ENCODE measurements at places on chromosomes 12 and 14.

DNA sequence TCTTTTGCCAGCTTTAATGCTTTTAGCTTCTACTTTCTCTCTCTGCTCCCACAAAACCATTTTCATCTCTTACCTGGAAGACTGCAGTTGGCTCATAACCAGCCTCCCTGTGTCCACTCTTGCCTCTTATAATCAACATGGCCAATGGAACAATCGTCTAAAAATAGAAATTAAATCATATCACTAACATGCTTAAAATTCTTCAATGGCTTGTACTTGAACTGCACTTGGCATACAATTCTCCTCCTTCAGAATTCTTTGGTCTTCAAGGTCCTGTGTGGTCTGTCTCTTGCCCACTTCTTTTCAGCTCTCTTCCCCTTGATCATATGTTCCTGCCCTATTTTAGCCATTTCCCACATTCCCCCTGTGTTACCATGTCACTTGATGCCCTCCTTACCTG is 342.2 kb downstream of the ATP23 start:
- DNase-seq = no peak

- peak; percentile 93 for DNase-seq
Observed at GRCh38 chr14:23829736-23830471, 123.7 kb upstream of the DHRS4 start.

DNA sequence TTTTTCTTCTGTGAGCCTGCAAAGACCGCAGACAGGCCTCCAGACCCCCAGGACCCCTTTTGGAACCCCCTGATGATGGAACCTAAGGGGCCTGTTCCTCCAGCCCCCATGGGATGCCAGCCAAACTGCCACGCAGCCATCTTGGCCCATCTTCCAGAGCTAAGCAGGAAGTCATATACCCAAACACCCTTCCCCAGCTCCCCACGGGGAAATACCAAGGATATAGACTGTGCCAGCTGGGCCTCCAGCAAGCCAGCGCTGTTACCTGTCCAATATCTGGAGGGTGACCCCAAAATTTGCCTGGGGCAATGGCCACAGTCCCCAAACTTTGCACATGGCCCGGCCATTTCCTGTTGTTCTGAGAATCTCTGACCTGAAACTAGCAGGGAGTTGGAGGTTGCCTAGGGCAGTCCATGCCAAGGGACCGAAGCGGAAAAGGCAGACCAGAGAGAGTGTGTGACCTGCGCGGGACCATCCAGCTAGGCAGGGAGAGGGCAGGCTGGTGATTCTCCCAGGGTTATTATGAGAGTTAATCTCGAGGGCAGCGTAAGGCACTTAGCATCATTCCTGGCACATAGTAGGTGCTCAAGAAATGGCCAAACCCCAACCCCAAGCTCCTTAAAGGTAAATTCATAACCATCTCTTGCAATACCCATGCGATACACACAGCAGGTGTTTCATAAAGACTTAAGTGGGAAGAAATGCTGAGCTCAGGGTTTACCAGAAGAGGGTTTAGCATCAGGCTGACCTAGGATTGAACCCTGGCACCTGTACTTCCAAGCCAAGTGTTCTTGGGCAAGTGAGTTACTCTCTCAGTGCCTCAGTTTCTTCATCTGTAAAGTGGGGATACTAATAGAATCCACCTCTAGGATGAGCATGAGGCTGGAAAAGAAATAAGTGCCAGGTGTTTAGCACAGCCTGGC is 2.6 kb upstream of the RASAL1 start:
- DNase-seq = no peak

DNA sequence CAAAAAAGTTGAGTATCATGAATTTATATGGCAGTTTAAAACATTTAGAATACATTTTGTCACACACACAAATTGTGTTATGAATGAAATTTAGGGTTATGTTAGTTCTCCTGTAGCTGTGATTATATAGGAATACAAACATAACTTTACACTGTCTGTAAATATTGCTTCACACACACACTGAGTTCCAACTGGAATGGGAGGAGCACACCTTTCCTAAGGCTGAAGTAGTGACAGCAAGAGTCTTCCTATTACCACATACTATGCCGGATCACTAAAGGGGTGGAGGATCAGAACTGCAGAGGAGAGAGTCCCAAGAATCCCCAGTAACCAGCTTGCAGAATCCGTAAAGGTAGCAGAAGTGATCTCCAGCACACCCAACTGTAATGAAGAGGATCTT is 63.7 kb downstream of the DNAI7 start:
- no peak for DNase-seq

GRCh38 chr14:81162941-81163340 is 57.8 kb downstream of the GTF2A1 start:
- DNase-seq = peak; percentile 23

GRCh38 chr14:22047115-22047514 is 373.5 kb upstream of the OR4E1 start:
- DNase-seq = no peak

DNA sequence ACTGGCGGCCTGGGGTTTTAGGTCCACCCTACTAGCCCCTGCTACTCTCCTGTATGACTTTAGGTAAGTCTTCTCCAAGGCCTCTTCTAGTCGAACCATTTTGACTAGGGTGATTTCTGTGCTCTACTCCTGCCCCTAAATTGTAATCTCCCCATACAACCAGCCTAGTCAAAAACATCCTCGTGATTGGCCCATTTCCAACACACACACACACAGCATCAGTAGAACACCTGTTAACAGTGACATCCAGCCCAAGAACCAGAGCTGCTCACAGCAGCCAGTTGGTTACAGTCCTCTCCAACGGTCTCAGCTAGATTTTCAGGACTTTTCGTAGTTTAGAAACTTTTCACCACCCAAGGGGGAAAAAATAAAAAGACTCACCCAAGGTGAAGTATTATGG is 30.9 kb downstream of the NT5DC3 start:
- no peak for DNase-seq

DNA sequence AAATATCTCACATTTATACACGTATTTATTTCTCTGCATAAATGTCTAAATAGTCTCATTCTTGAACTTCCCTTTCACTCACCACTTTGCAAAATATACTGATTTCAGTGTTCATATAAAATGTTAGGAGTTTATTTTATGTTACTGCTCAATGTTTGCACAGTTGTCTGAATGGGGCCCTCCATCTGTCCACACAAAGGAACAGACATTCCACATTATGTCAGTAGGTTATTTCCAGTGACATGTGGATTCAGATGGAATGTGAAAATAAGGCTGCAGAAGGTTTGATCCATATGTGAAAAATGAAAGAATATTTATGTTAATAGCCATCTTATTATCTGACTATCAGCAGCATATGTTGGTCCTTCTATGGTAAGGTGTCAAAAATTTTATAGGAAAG is 994.4 kb upstream of the SEL1L start:
- DNase-seq = no peak

DNA sequence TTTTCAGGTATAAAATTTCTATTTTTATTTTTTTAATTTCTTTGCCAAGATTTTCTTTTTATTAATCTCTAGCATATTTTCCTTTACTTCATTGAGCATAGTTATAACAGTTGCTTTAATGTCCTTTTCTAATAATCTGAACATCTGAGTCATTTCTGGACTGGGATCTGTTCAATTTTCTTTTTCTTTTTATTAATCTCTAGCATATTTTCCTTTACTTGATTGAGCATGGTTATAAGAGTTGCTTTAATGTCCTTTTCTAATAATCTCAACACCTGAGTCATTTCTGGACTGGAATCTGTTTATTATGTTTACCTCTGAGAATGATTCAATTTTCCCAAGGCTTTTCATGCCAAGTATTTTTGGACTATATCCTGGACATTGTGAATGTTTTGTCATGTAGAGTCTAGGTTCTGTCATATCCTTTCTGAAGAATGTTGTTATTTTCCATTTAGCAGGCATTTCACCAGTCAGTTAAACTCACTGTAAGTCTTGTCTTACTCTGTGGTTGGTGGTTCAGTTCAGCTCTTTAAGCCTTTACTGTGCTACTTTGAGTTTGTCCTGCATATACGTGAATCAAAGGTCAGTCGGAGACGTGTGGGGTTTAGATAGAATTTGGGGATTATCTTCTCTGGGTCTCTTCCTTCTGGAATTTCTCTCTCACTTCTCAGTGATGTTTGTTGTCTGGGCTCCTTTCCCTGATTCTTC is 20.3 kb downstream of the TTC6 start:
- DNase-seq = no peak

DNA sequence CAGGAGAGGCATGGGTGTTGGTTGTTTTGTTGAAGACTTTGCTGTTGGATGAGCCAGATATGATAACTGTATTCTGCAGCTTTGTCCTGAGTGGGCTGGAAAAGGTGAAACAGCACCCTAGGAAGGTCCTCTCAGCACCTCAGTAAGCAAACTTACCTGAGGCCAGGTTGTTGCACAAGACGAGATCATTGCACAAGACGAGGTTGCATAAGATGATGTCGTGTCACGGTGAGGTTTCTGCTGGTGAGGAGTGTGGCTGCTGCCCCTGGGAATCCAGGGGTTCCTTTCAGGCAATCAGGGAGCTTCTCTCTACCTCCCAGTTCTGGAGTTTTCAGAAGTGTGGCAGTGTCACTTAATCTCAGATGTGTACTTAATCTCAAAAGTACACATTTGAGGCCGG is 85.6 kb downstream of the GLT1D1 start:
- no peak for DNase-seq

- peak; percentile 85 for DNase-seq
Observed at GRCh38 chr12:116222358-116222757, 55.1 kb downstream of the MED13L start.

GRCh38 chr14:100398044-100398443 is 74.9 kb downstream of the SLC25A47 start:
- no peak for DNase-seq

DNA sequence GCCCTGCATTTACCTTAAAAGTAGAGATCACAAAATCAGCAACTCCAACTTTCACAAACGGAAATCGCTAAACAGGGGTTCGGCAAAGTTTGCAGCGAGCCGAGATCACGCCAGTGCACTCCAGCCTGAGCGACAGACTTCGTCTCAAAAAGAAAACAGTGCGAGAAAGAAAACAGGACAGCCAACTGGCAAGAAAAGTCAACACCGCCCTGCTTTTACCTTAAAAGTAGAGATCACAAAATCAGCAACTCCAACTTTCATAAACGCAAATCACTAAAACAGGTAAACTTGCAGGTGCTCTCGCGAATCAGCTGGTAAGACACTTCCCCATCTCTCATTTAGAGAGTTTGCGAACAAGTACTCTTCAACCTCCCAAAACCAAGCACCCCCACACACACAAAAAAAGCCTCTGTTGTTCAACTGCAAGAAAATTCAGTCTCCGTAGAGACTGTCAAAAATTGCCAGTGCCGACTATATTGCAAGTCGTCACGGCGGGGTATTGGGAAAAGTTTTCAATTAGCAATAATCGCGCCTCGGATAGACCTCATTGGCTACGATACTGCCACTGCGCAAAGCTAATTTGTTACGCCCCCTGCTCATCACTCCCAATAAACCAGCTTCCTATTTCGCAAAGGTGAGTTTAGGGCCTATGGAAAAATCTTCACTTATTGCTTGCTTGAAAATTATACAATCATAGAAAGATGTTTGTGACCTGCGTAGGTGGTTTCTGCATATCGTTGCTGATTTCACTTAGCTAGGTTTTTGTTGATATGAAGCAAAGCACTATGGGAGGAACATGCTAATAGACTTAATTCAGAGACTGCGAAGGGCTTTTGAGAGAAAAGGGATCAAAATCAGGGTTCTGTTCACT is at the start of gene RNU4-1:
TSS of gene RNU4-1 (minus strand) at position 577 of the 871 bp plus-strand sequence.
- DNase-seq = peak; percentile 99

DNA sequence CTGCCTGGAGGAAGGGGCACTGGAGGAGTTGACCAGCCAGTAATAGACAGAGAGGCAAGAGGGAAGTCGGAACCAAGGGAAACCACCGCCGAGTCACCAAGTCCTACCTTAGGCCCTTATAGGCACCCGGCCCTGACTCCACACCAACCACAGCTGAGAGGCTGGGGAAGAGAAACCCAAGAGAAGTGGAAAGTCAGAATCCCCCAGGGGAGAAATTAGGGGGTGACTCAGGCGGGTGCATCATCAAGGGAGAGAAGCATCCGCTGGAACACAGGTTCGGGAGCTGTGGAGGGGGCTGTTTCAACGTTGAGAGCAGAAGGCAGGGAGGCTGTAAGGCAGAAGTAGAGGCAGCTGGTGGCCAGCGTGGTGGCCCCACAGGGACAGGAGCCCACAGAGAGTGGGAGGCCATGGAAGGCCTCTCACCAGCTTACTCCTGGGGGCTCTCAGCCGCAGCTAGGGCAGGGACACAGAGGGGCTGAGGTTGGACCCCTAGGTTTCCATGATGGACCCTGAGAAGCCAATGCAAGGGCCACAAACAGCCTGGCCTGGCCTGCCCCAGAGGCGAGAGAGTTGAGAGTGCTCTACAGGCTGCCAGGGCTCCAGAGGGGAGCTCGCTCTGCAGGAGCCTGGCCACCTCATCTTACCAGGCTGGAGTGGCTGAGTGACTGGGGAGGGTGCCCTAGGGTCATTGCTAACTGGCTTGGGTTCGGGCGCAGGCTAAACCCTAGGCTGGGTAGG is 1.4 kb upstream of the TRMT61A start:
- no peak for DNase-seq

DNA sequence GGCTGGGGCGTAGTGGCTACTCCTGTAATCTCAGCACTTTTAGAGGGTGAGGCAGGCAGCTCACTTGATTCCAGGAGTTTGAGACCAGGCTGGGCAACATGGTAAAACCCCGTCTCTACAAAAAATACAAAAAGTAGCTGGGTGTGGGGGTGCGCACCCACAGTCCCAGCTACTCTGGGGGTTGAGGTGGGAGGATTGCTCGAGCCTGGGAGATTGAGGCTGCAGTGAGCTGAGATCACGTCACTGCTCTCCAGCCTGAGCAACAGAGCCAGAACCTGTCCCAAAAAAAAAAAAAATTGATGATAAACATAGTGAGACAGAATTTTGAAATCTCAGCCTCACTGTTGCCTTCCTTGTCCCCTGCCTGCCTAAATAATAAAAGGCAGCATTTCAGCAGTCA is 40.0 kb downstream of the PTPN11 start:
- DNase-seq = no peak

GRCh38 chr12:130967636-130968035 is 13.9 kb downstream of the ADGRD1 start:
- no peak for DNase-seq

- DNase-seq = no peak
Observed at GRCh38 chr14:74022346-74022745, 3.2 kb downstream of the BBOF1 start.

DNA sequence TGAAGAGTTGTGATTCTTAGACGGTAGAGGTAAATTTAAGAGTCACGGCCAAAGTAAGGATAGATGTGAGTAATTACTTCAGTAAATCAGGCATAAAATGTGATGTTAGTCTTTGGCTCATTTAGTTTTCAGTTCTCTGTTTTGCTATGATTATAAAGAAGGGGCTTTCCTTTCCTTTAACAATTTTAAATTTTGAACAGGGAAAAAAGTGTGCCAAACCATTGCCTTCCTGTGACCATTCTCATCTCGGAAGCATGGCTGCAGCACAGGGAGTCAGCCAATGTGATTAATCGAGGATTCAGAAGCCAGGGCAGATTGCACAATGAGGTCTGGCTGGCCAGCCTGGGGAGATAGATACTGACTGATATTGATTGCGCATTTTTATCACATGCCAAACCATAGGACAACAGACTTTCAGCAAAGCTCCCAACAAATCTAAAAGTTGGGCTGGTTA is 480.2 kb upstream of the PRICKLE1 start:
- no peak for DNase-seq

- no peak for DNase-seq
Observed at GRCh38 chr14:24056800-24057184, 5.0 kb downstream of the CARMIL3 start.

GRCh38 chr12:127416796-127417195 is 850.2 kb upstream of the TMEM132C start:
- DNase-seq = no peak

GRCh38 chr12:65313719-65314317 is 35.3 kb downstream of the MSRB3 start:
- peak; percentile 33 for DNase-seq
